Fibroblast of pulmonary artery (primary cell): ENCODE measurements at places on chromosomes 5 and 9.

GRCh38 chr5:156188016-156188415, 138.9 kb upstream of the SGCD start:
- peak; percentile 0 for DNase-seq

- DNase-seq, result no peak
Observed at GRCh38 chr5:127294829-127295228, 4.2 kb downstream of the MEGF10 start.

DNA sequence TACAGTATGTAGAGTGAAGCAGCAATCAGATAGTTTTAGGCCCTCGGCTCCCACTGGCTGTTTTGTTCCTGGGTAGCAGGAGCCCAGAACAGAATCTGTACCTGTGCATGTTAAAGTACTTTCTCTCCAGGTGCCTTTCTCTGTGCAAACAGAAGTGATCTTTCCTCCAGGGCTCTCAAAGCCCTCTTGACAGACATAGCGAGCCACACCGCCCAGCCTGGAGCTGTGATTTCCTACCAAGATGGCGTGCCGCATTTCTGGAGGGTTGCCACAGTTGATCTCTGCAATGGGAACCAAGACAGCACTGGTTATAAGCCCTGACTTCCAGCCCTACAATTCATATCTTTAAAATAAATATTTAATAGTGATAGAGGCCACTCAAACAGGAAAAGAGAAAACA, 50.9 kb downstream of the SUSD1 start:
- DNase-seq, result no peak

DNA sequence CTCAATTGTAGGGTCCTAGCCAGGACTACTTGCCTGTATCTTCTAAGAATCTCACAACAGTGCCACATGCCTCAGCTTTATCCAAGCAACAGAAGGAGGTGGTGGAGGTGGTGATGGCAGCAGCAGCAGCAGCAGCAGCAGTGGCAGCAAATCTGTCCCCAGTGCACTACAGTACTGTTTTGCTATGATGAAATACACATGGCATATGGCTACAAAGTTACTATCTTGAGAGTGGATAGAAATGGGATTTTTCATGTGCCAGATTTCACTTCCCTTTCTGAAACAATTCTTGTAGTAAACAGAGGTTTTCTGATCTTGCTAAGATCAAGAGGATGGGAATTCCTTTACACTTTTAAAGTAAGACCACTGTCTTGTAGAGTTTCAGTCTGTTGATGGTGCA, 8.1 kb upstream of the CYSTM1 start:
- DNase-seq, result no peak

DNA sequence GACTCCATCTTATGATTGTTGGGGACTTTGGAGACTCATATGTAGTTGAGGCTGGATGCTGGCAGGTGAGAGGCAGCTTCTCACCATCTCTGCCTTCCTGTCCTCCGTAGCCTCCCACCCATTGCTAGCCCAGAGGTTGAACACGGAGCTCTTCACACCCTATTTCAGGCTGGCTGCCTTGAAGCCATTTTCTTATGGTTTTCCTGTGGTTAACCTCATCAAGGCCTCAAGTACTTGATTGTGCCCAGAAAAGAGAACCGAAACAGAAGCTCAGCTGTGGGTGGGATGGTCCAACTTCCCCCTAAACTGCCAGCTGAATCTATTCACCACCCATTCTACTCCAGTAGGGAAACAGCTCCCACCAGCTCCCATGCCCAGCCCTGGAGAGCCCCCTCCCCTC, 102.9 kb downstream of the LIFR start:
- no peak for DNase-seq

- DNase-seq, result no peak
Observed at GRCh38 chr5:35785601-35786085, 71.0 kb upstream of the IL7R start.

DNA sequence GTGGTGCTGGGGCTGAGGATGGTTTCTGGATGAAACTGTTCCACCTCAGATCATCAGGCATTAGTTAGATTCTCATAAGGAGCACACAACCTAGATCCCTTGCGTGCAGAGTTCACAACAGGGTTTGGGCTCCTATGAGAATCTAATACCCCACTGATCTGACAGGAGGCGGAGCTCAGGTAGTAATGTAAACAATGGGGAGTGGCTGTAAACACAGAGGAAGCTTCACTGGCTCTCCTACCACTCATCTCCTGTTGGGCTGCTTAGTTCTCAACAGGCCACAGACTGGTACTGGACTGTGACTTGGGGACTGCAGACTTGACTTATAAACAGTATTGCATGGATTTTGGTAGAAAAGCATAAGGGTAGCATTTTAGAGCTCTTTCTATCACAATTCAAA, 870.7 kb upstream of the CDH10 start:
- DNase-seq, result no peak

GRCh38 chr5:128551476-128551875, 13.4 kb upstream of the FBN2 start:
- no peak for DNase-seq

DNA sequence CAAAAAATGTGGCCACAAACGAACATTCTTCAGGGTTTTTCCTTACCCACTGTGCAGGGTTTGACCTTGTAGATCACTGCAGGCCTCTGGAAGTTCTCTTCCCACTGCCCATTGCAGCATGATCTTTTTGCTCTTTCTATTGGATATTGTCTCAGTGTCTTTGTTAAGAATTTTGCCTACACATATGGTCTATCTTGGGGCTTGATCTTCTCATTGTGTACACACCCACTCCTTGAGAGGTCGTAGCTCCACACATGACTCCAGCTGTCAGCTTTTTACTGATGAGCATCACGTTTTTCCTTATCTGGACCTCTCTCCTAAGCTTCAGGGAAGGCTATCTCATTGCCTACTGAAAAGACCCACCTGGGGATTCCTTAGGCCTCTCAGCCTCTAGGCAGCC, 3.0 kb upstream of the GLRX start:
- DNase-seq, result no peak

GRCh38 chr9:20253635-20254034, 368.7 kb downstream of the MLLT3 start:
- no peak for DNase-seq

GRCh38 chr5:112143690-112144089, 275.4 kb downstream of the EPB41L4A start:
- DNase-seq, result no peak
